ENCODE measurements at places on chromosomes 6 and 20. TPM values are rescaled to one million over a fixed set of nuclear protein-coding genes. Genes with fewer than 3 reads are reported as not detected.

The HAO1 gene
- total RNA-seq, result not detected

DNA sequence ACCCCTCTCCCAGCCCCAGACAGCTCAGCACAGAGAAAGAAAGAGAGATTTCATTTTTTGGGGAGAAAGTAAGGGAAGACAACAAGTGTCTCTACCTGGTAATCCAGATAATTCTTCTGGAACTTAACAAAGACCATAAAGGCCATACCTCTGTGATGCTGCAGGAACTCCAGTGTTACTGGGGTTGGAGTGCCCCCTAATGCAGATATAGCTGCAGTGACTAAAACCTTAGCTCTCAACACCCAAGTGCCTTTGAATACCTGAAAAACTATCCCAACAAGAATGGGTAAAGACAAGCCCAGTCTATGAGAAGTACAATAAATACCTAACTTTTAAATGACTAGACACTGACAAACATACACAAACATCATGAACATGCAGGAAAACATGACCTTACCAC lies 365.3 kb upstream of the PTCHD4 start:
- peak; percentile 36 for DNase-seq

The WFDC2 gene
- total RNA-seq, result 4.6 TPM

DNA sequence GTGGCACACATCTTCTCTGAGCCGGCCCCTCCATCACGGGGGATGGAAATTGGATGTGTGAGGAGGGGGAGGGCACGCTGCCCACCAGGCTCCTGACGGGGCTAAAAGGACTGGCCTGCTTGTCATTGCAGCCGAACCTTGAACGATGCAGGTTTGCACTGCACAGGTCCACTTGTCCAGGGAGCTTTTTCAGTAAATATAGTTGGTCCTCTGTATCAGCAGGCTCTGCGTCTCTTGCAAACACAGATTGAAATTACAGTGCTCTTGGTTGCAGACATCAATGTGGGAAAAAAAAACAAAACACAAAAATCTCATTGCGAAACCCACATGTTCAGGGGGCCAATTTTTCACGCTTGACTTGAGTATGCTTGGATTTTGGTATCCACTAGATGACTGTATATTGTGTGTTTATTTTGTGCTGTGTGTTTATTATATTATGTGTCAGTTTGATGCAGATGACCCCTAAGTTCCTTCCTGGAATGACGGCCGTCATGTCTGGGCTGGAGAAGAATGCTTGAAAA lies 29.2 kb downstream of the ERMARD start:
- no peak for DNase-seq

GRCh38 chr6:139540276-139540675 lies 165.8 kb upstream of the CITED2 start:
- no peak for DNase-seq

DNA sequence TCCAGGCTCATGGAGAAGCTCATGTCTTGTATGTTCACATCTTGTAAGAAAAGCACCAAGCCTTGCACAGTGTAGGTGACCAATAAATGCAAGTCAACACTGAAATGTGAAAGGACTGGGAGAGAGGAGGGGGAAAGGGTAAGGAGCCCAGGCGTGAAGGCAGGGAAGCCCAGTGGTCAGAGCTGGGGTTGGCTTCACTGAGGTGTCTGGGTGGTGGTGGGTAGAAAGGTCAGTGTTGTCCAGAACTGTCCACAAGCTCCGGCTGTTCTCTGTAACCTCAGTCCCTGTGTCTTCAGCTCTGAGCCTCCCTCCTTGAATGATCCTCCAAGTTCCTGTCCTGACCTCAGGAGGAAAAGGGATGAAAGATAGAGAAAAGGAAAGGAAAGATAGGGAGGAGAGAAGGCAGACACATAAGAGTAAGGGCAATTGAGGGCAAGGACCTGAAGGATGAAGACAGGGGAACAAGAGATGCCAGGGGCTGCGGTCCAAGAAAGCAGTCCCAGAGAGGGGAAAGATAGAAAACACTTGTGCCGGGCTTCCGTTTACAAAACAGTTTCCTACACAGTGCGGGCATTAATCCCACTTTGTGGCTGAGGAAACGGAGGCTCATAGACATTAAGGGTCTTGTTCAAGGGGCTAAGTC lies 2.4 kb upstream of the TNXB start:
- DNase-seq, result no peak

The RUNX2 gene
- 1.8 TPM for total RNA-seq

GRCh38 chr6:109453594-109454495 lies 1.7 kb downstream of the MICAL1 start:
- DNase-seq, result no peak

DNA sequence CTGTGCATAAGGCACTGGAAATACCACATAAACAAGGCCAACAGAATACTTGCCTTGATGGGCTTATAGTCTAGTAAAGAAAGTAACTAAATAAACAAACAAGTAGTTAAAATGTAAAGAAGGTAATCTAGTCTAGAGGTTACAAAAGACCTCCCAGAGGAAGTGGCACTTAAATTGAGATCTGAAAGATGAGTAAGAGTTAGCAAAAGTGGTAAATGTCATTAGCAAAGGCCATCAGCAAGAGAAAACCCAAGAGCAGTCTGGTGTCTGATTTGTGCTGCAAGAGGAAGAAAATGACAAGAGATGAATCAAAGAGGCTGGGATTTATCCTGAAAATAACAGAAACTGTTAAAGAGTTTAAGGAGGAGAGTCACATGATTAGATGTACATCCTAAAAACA lies 96.6 kb upstream of the SMLR1 start:
- no peak for DNase-seq

DNA sequence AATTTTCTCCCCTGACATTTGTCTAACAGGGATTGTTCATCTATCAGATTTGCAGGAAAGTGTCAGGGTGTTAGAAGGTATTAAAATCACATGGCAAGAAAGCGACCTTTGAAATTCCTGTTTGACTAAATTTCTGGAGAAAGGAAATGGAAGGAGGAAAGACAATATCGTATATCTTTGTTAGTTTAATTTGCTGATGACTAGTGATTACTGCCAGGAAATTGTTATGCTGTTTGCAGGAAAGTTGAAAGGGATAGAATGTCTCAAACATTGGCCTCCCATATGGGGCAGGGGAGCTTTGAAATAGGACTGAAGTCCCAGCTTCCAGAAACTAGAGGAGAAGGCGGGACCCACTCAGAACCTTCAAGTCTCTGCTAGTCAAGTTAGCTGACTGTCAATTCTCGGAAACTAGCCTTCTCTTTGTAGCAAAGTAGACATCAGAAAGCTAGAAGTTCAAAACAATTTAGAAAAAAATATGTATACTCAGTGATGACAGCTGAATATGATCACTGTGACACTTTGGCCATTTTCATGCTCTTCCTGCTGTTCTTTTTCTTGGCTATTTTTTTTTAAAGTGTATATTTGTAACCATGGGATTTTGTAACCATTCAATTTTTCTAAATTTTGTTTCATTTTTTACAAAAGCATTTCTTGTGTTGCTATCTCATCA lies 53.4 kb upstream of the RALGAPA2 start:
- DNase-seq, result no peak

The TMC2 gene
- not detected for total RNA-seq

DNA sequence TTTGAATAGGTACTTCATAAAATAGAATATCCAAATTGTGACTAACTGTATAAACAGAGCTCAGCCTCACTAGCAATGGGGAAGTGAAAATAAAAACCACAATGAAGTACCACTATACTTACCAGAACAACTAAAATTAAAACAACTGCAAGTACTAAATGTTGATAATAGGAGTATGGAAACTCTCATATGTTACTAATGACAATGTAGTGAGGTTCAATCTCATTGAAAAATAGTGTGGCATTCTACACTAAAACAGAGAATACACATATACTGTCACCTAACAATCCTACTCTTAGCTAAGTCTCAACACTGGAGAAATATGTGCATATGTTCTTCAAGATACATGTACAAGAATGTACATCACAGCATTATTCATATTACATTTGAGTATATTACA lies 132.0 kb upstream of the CARMIL1 start:
- DNase-seq, result no peak

The AFDN gene
- total RNA-seq, result 306 TPM

The PACSIN1 gene
- 0.08 TPM for total RNA-seq

DNA sequence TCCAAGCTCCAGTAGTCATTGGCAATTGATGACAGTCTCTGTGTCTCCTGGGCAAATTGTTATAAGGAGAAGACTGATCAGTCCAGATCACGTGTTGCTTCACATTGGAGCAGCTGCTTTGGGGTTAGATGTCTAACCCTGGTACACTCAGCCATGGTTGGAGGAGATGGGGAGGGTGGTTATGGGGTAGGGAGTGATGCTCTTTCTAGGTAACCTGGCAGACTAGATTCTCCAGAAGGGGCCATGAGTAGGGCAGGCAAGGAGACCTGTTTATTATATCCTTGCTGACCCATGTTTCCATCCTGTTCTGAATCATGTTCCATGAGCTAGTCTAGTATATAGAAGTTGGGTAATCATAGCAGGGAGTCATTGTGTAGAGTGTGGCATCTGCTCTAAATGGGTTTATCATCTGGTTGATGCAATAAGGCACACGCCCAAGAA lies 50.8 kb upstream of the BACH2 start:
- DNase-seq, result no peak

GRCh38 chr6:20370393-20370792 lies 31.3 kb upstream of the E2F3 start:
- DNase-seq, result no peak

DNA sequence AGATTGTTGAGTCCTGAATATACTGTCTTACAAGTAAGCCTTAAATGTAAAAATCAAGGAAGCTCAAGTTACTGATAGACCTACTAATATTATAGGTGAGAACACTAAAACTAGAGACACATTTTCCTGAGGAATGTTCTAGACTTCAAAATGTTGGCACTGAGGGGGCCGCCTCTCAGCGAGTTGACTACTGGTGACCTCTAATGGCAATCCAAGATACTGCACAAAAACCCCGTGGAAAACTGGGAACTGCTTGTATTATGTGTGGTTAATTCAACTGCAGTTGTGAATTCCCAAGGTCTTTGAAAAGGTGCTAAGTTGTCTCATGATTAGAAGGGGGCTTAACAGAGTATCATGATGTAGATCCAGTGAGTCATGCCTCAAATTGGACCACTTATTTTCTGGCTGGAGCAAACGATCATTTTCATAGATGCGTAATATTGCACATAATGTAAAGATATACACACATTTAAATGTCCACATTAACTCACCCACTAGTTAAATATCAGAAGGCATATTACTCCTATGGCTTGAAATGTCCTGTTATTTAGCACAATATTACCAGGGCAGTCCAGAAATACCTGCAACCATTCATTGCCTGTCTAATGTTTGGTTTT lies 336.2 kb downstream of the FOXA2 start:
- peak; percentile 57 for DNase-seq

DNA sequence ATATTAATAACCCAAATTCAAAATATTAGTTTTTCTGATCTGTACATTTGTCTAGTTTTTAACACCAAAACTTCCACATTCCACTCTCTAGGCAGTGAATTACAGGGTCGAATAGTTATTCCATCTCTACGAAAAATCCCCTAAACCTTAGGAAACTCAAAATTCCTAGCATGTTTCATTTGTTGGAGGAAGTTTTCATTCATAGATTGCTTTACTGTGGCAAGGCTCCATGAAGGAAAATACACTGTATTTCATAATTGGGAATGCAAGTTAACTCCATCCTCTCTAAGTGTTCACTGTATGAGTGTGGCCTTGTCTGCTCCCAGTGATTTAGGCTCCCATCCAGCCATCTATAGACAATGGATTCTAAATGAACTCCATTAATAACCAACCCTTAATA lies 296.1 kb downstream of the TENT5A start:
- DNase-seq, result no peak

DNA sequence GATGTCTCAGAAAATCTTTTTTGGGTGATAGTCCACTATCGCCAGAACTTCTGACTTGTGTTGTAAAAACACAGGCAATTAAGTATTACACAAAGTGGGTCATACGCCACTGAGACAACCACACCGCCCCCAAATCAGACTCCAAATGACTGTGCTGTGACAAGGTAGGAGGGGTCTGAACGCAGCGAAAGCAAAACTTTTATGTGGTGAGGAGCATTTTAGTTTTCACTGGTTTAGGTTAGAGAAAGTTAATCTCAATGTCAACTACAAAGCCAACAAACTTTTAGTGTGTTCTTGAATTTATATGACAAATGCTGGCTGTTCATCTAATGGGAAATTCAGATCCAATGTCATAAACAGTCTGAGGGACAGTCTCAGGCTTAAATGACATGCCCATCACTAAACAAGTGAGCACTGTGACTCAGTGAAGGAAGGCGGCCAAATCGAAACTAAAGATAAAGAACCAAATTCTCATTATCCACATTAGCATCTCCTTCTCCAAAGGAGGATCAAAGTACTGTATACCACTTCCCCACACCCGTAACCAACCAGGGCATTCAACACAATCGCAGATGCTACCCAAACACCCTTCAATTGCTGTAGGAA lies 186.7 kb downstream of the GJA10 start:
- no peak for DNase-seq

DNA sequence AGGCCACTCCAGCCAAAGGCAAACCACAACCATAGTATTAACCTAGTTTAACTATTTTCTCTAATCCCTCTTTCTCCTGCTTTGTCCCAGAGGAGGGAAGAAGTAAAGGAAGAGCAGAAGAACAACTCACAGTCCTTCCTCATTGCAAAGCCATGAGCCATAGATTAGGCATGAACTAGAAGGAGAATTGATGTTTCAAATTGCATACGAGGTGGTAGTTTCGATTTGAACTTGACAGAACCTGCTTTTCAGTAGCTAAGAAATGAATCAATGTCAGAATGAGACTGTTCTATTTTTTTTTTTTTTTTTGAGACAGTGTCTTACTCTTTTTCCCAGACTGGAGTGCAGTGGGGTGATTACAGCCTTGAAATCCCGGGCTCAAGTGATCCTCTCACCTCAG lies 48.3 kb downstream of the PROKR2 start:
- no peak for DNase-seq

DNA sequence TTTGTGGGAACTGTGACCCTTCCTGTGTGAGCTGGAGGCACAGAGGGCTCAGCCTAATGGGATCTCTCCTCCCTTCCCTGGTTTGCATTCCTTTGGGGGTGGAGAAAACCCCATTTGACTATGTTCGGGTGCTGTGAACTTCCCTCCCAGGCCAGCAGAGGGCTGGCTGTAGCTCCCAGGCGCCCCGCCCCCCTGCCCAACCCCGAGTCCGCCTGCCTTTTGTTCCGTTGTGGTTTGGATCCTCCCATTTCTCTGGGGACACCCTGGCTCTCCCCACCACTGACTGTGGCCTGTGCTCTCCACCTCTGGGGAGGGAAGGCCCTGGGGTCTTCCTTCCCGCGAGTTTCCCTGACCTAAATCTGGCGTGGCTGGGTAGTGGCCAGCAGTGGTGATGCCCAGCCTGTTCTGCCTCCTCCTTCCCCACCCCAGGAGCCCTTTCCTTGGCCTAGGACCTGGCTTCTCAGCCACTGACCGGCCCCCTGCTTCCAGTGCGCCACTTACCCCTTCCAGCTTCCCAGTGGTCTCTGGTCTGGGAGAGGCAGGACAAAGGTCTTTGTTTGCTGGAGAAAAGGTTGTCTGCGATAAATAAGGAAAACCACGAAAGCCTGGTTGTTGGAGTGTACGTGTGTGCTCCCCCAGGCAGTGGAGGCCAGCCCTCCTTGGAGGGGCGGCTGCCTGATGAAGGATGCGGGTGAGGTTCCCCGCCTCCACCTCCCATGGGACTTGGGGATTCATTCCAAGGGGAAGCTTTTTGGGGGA lies 4.9 kb downstream of the VEGFA start:
- DNase-seq, result peak; percentile 65

The TSBP1 gene
- not detected for total RNA-seq

Data from endothelial cell (in vitro differentiated cells).